Kidney epithelial cell (primary cell): ENCODE measurements at places on chromosomes 4 and X. TPM values are rescaled to one million over a fixed set of nuclear protein-coding genes. Genes with fewer than 3 reads are reported as not detected.

The ODAPH gene
- 0.41 and 0.63 TPM in 2 replicates for total RNA-seq

DNA sequence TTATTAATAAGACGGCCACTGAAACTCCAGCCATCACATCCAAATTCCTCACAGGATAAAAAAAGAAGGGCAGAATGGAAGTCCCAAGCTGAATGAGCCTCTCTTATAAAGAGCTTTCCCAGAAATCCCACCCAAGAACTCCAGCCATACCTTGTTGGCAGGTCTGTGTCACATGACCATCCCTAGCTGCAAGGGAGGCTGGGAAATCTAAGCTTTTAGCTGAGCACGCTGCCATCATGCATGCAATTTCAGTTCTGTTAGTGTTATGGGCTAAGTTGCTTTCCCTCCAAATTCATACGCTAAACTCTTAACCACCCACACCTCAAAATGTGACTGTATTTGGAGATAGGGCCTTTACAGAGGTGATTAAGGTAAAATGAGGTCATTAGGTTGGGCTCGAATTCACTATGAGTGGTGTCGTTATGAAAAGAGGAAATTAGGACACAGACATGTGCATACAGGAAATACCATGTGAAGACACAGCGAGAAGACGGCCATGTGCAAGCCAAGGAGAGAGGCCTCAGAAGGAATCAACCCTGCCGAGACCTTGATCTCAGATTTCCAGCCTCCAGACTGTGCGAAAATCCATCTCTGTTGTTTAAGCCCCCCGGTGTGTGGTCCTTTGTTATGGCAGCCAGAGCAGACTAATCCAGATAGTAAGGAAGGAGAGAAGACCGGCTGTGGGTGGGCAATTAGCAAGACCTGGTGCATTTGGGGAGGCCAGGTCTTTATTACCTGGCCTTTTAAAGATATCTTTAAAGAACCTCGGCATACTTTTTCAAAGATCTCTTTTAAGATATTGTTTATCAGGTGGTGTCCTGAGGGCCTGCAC, 317.6 kb downstream of the BCOR start:
- no peak for DNase-seq

The COX7B2 gene
- not detected in 2 replicates for total RNA-seq

GRCh38 chrX:2823795-2824386, 4.8 kb upstream of the GYG2 start:
- DNase-seq, result no peak

GRCh38 chr4:32771491-32771890, 2051.3 kb downstream of the PCDH7 start:
- DNase-seq, result no peak
